ENCODE measurements at places on chromosomes 16 and 17. TPM values are rescaled to one million over a fixed set of nuclear protein-coding genes. Genes with fewer than 3 reads are reported as not detected.

The AHSP gene
- total RNA-seq: not detected

The CLEC19A gene
- total RNA-seq: not detected

The NEURL4 gene
- total RNA-seq: 58.9 TPM

The C16orf86 gene
- total RNA-seq: 0.80 TPM

The CLTC gene
- total RNA-seq: 221 TPM

The SETD1A gene
- 38.7 TPM for total RNA-seq

DNA sequence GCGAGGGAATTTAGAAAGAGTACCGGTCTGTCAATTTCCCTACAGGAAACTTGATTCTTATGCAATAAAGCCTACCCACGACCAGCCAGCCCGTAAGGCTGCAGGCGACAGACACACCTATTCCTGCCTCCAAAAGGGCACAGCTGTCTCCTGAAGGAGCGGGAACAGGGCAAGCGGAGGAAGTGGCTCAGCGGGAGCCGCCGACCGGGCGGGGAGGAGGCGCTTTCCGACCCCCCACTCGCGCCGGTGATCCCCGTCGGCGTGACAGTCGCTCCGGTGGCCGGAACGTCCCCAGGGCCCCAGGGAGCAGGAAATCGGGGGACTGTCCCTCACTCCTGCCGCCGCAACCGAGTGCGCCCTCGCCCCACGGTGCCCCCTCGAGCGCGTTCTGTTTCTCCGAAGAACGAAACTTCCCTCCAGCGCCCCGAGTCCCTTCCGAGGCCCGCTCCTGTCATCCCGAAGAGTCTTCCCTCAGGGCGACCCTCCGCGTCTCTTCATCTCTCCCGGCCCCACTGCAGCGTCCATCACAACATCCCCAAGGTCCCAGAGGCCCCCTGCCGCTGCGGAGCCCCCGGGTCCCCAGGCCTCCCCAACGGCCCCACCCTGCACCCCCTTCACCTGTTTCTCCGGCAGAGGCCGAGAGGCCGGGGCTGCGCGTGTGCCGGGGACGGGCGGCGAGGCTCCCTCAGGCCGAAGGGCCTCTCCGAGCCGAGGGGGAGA lies 421 bp downstream of the STAT3 start:
- peak overlapping the region; percentile 93 for H3K4me3 ChIP-seq
- no peak for DNase-seq
- H3K36me3 ChIP-seq: no peaks in the 10 kb centered on the region
- H3K27me3 ChIP-seq: no peaks in the 10 kb centered on the region

- H3K36me3 ChIP-seq: no peaks in the 10 kb centered on the region
- H3K27me3 ChIP-seq: no peaks in the 10 kb centered on the region
- H3K27ac ChIP-seq: no peak overlapping the region
- no peak overlapping the region for H3K4me3 ChIP-seq
- no peak for DNase-seq
- H3K4me1 ChIP-seq: peaks cover 10% of the 10 kb centered on the region
Measured at GRCh38 chr17:78601577-78602190, 24.5 kb upstream of the DNAH17 start.

DNA sequence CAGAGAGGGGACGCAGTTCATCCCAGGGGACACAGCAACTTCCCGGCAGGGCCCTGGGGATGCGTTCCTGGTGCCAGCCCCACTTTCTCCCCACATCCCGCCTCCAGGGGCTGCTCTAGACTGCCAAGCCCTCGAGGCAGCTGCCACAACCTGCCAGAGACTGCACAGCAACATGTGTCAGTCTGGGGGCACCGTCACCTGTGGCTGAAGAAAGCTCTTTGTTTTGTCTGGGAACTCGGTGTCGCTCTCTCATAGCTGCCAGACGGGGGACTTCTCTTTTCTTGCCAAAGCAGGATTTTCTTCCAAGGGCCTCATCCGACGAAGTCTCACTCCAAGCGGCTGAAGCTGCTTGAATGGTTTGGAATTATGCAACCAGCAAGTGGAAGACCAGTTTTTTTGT lies 43.7 kb downstream of the COTL1 start:
- no peaks in the 10 kb centered on the region for H3K4me1 ChIP-seq
- no peaks in the 10 kb centered on the region for H3K36me3 ChIP-seq
- no peak for DNase-seq
- H3K4me3 ChIP-seq: no peak overlapping the region
- no peak overlapping the region for H3K27ac ChIP-seq

DNA sequence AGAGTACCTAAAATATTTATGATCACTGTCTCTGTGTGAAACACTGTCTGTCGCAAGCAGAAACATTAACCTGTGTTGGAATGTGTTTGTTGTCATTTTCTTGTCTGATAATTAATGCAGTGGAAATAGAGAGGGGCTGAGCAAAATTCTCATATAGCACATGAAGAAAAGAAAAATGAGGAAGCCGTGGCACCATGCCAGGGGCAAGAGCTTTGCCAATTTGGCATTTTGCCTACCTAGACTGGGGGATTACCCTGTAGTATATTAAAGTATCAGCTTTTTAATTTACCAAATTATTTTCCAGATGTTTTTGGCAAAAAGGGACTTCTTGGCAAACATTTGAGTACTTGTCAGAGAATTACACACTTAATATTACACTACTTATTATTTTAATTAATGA lies 1326.6 kb upstream of the GOT2 start:
- no peaks in the 10 kb centered on the region for H3K36me3 ChIP-seq
- no peak overlapping the region for H3K27ac ChIP-seq
- H3K27me3 ChIP-seq: no peaks in the 10 kb centered on the region
- H3K4me3 ChIP-seq: no peak overlapping the region
- no peaks in the 10 kb centered on the region for H3K4me1 ChIP-seq

DNA sequence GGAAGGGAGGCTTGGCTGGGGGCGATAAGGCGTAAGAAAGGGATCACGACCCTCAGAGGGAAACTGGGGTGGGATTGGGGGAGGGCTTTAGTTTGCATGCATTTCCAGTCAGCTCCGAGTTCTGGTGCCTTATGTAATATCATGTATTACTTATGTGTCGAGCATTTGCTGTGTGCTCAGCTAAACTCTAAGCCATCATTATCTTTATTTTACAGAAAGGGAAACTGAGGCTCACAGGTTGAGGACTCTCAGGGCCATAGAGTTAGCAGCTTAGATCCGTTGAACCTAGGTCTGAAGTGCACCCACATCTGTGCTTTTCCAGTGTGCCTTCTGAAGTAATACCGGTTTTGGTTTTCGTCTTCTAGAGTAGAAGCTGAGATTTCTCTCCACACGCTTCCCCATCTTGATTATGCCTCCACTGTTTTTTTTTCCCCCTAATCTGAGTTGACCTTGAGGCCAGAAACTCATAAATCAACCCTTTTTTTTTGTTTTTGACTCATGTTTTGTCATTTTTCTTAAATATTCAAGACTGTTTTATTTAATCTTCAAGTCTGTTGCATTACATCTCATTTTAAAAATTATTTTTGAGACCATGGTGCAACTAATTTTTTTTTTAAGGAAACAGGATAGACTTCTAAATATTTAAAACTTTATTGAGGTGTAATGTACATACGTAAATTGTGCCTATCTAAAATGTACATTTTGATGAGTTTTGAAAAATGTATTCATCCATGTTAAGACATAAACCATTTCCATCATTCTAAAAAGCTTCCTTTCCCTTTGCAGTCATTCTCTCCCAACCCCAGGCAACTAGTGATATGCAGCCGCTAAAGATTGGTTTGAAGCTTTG lies 741 bp downstream of the CYB5B start:
- no peak for DNase-seq
- peaks cover 24% of the 10 kb centered on the region for H3K4me1 ChIP-seq
- H3K27me3 ChIP-seq: no peaks in the 10 kb centered on the region
- H3K36me3 ChIP-seq: peaks cover 7% of the 10 kb centered on the region
- peak overlapping the region; percentile 96 for H3K27ac ChIP-seq

DNA sequence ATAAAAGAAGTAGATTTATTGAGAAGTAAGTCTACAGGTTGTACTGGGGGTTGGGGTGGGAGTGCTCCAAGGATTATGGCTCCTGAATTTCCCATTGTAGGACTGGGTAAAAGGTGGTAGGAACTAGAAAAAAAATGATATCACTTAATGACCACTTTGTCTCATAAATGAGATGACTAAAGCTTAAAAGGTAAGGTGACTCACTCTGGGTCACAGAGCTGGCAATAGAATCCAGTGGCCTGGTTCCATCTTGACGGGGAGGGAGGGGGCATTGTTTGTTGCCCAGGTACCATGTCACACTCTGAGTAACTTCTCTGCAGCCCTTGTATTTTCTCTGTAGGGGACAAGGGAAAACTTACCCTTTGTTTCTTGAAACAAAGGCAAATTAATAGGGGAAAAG lies 126.1 kb downstream of the PITPNC1 start:
- no peaks in the 10 kb centered on the region for H3K27me3 ChIP-seq
- H3K36me3 ChIP-seq: no peaks in the 10 kb centered on the region

DNA sequence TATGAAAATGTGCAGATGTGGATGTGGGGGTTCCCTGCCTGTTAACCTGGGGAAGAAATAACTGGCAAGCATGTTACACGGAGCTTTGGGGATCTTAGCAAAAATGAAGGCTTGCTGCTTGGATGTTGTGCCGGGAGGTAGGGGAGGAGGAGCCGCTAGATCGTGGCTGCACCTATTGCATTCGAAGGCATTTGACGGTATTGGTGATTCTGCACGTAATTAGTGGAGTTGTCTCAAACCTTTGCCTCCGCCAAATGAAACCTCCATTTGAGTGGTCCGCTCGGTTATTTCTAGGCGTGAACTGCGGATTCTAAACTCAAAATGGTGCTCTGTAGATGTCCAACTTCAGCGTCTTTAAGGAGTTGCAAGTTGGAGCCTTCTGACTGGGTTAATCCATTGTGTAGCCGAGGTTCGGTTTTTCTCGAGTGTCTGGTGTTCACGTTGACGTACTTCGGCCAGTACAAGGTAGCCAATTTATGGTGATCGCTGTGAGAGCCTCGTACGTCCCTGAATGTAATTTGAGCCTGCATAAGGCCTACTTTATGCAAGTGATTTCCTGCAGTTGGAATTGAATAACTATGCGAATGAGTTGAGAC lies 1.5 kb downstream of the TNRC6C start:
- H3K36me3 ChIP-seq: no peaks in the 10 kb centered on the region
- peaks cover 14% of the 10 kb centered on the region for H3K27me3 ChIP-seq
- H3K27ac ChIP-seq: 0 out of 2 replicates have a peak overlapping the region, but pooled peaks have one; percentile 21

DNA sequence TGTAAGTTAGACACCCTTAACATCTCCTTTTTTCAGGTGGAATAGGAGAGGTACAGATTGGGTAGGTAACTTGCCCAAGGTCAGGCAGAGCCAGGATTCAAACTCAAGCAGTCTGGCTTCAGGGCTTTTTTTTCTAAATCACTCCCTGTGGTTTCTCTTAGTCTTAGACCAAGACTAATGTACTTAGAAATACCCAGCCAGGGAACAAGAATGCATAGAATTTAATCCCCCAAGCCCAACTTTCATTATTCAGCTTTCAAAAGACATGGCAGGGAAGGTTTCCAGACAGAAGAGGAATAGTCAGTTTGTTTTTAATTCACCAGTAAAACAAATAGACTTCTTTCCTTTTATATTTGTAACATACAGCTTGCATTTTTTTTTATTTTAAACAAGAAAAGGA lies 305.2 kb upstream of the RBFOX1 start:
- H3K4me3 ChIP-seq: no peak overlapping the region
- DNase-seq: no peak
- no peak overlapping the region for H3K27ac ChIP-seq
- H3K27me3 ChIP-seq: no peaks in the 10 kb centered on the region
- H3K4me1 ChIP-seq: no peaks in the 10 kb centered on the region
- H3K36me3 ChIP-seq: no peaks in the 10 kb centered on the region

- H3K4me3 ChIP-seq: peak overlapping the region; percentile 57
- peaks cover 9% of the 10 kb centered on the region for H3K4me1 ChIP-seq
- DNase-seq: no peak
- peaks cover 4% of the 10 kb centered on the region for H3K27me3 ChIP-seq
- H3K36me3 ChIP-seq: no peaks in the 10 kb centered on the region
Measured at GRCh38 chr17:59331929-59332748, 684 bp downstream of the YPEL2 start.
